Spinal cord (tissue), 10 donors: ENCODE measurements at places on chromosomes 6 and 20.

DNA sequence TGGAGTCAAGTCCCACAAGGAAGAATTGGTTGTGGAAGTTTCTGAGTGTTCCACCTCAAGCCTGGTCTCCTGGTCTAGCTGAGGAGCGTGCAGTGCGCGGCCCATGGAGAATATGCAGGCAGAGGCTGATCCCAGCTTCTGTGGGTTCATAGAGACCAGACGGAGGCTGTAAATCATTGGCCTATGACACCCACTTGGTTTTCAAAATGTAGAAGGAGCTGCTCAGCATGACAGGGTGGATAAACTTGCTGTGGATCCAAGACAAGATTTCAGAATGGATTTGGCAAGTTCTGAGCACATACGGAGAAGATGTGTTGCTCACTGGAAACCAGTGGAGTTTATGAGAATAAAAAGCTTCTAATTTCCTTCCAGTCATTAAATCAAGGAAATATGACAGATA, 744 bp downstream of the KIF25 start:
- peak; percentile 70 for DNase-seq

GRCh38 chr20:54290636-54291035, 82.7 kb downstream of the PFDN4 start:
- DNase-seq = no peak

GRCh38 chr6:101478891-101479290, 85.4 kb downstream of the GRIK2 start:
- DNase-seq = no peak

GRCh38 chr6:92023410-92023966, 1395.9 kb downstream of the EPHA7 start:
- no peak for DNase-seq

DNA sequence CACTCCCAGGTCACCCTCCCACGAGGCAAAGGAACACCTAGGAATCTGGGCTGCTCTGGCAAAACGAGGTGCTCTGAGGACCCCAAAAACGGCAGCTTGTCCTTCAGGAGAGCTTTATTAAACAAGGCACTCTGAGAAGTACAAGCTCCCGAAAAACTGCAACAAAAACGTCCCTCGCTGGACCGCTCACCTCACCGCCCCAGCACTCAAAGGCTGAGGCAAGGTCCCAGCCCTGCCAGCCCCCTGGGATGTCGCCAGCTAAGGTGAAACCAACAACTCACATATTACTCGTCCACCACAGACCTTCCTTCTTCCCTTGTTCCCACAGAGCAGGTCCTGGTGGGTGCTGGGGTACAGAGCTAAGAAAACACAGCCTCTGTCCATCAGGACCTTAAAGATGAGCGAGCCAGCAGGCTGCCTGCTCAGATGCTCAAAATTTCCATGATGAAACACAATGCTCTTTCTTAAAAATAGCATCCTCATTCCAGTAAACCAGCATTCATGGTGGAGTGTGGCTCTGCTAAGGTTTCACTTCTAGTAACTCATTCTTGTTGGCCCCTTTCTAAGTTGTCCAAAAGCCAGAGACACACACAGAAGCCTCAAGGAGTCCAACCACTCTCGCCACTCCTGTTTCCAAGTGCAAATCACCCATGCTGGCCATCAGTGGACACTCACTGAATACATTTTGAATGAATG, 35.9 kb downstream of the ATP9A start:
- DNase-seq = no peak

- DNase-seq = no peak
These were observed 1.9 kb downstream of the AAR2 start for GRCh38 chr20:36238153-36238552.

- DNase-seq = no peak
These were observed 286.2 kb downstream of the ESR1 start for GRCh38 chr6:152093711-152094110.
